ENCODE measurements at places on chromosomes 1 and 21.

DNA sequence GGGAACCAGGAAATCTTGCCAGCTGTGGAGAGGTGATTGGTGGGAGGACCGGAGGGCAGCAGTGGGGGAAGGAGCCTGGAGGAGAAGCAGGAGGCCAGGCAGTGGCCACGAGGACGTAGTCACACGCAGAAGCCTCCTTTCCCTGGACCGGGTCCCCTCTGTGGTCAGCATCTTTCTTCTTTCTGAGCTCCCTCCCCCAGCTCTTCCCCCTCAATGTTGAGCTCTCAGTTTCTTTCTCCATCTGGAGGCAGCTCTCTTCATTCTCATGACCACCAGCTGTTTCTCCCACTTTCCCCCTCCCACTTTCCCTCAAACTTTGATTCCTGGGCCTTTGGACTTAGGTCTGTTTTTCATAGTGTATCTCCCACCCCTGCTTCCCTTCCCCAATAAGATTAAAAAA, 18.3 kb downstream of the KIRREL1 start:
- DNase-seq: no peak

- peak; percentile 94 for DNase-seq
These were observed 148.7 kb downstream of the PGBD5 start for GRCh38 chr1:230277201-230278025.

DNA sequence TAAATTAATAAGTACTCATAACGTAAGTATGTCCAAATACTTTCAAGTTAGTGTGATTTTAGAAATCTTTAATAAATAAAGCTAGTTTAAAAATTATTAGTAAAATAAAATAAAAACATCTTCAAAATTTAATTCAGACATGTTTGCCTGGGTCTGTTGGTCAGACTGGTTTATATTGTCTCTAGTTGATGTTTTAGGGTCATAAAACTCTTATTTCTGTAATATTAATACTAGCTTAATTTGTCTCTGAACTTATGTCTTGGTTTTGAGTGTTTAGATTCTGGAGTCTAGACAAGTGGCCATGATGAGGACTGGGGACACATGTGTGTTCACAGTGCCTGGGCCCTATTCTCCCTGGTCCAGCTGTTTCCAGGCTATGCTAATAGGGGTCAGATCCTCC, 184.5 kb upstream of the TNR start:
- no peak for DNase-seq

GRCh38 chr1:203274603-203275381, 30.5 kb upstream of the BTG2 start:
- no peak for DNase-seq

GRCh38 chr1:216081445-216081844, 341.8 kb downstream of the USH2A start:
- DNase-seq: no peak

DNA sequence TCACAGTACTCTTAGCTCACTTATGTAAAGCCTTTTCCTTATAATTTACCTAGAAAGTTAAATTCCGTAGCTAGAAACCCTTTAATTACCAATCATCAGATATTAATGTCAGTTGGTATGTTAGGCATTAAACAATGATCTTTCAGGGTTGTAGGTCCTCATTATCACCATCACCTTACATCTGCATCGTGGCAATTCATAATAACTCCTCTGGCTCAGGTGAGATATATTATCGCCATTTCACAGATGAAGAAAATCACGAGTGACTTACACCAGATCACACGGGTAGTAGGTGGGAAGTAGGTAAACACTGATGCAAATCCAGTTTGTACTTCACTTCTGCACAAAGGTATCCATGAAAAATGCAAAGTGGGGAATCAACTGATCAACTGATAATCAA, 639 bp downstream of the NUP133 start:
- DNase-seq: no peak

DNA sequence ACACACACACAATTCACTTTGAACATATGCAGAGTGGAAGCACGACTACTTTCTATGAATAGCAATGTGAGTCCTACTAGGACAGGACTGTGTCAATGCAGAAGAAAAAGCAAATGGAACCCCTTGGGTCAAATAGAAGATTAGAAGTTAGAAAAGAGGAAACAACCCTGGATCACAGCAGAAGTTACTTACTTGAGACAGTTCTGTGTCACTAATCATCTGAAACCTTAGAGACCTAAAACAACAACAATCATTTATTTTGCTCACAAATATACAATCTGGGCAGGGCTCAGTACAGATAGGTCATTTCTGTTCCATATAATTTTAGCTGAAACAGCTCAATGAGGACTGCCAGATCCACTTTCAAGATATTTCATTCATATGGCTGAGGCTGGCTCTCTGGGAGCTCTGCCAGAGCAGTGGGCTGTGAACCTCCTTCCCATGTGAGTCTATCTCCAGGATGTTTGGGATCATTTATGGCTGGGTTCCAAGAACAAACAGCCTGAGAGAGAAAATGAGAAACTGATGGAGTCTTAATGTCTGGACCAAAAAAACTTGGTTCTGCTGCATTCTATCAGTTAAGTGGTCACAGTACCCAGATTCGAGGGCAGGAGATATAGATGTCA, 42.5 kb upstream of the IL10 start:
- no peak for DNase-seq

- DNase-seq: no peak
These were observed 46.5 kb downstream of the TUT4 start for GRCh38 chr1:52506349-52506748.

- DNase-seq: no peak
These were observed 16.4 kb downstream of the ARHGEF2 start for GRCh38 chr1:155961937-155962336.
